ENCODE measurements at places on chromosomes 1 and 21.

GRCh38 chr1:221839782-221840395 is 98.0 kb upstream of the DUSP10 start:
- peak; percentile 41 for DNase-seq

GRCh38 chr1:231171623-231172197 is 9.9 kb downstream of the TRIM67 start:
- no peak for DNase-seq

GRCh38 chr1:163561580-163562295 is 240.0 kb downstream of the NUF2 start:
- DNase-seq: no peak

- no peak for DNase-seq
Observed at GRCh38 chr1:81922955-81923354, 122.2 kb downstream of the ADGRL2 start.

- no peak for DNase-seq
Observed at GRCh38 chr1:219773775-219774174, 154.6 kb downstream of the SLC30A10 start.

GRCh38 chr1:10612436-10613160 is 137.8 kb downstream of the PEX14 start:
- DNase-seq: no peak

DNA sequence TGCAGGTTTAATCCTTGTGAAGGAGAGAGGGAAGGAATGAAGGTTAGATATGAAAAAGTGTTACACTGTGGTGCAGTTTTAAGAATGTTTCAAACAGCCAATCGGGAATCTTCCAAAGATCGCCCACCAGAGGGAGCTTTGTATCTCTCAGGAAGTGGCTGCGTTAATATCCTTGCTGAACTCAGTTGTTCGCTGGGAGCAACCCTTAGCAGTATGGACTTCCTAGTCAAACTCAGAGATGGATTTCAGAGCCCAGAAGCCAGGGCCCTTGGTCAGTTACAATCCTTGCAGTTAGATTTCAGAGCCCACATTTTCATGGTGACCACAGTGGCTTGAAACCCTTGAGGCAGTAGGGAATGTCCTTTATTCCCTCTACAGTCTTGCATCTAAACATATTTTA is 136.2 kb downstream of the NTNG1 start:
- no peak for DNase-seq

DNA sequence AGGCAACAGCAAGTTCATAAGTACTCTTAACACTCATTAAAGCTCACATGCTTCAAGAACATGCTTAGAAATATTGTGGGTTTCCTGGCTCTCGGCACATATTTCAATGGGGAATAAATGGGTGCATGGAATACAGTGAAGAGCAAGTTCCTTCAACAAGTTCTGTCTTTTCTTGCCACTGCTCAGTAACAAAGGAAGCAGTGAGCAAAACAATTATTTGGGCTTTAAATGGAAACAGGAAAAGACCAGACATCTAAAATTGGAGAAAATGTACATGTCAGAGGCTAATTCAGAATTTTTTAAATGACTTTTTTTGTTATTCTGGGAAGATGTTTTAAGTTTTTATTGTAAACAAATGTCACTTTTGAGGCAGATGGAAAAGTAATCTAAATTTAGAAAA is 478.7 kb downstream of the SETD4 start:
- DNase-seq: no peak

DNA sequence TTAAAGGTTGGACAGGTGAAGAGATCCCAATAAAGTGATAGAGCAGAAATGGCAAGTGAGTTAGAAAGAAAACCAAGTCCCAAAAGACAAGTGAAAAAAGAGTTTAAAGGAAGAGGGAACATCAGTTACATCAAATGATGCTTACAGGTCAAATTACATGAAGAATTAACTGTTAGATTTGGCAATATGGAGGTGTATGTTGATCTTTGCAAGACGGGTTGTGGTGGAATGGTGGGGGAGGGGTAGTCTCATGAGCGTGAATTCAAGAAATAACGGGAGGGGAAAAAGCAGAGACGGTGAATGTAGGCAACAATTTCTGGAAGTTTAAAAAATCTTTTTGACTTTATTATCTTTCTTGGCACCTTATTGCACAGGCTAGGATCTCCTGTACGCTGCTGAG is 76.6 kb downstream of the NTPCR start:
- no peak for DNase-seq

- DNase-seq: no peak
Observed at GRCh38 chr1:57403201-57403600, 20.7 kb downstream of the DAB1 start.

- no peak for DNase-seq
Observed at GRCh38 chr1:234303231-234303630, 70.0 kb upstream of the COA6 start.

DNA sequence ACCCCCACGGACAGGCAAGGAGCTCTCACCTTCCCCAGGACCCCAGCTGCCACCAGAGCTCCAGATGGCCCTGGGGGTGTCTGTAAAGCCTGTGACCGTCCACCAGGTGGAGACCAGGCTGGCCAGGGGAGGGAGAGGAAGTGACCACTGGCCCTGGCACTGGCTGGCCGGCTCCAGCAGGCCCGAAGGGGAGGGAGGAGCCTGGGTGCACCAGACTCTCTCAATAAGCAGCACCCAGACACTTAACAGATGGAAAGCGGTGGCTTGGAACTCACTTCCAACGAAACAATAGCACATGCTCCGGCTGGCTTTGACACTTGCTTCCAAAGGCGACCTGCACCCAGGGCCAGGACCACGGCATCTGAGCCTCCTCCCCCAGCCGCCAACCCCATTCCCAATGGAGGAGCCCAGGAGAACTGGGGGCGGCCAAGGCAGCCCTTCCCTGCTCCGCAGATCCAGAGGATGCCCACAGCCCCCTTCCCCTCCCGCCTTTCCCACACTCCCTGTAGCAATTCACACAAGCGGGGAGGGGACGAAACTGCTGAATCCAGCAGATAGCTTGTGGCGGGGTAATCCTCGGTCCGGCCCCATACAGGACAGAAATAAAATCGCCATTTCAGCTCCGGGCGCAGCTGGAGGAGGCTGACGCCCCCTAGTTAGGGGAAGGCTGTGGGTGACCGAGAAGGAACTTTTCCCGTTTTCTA is 742 bp upstream of the PDE9A start:
- no peak for DNase-seq

DNA sequence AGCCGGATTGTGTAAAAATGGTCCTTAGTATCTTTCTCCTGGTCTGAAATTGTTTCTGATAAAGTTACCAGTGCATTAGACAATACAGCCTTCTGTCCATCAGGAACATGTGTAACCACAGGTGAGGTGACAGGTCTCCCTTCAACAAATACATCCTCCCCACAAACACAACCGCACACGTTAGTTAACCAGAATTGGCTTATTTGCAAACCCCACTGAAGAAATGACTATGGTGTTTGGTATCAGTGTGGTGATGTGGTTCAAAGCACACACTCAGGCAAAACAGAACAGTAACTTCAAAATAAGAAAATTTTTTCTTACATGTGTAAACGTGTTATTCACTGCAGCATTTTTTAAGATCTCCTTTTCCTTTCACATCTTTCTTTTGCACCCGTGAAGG is 517.2 kb upstream of the NR5A2 start:
- DNase-seq: no peak

GRCh38 chr1:52059321-52059720 is 3.2 kb downstream of the BTF3L4 start:
- no peak for DNase-seq

DNA sequence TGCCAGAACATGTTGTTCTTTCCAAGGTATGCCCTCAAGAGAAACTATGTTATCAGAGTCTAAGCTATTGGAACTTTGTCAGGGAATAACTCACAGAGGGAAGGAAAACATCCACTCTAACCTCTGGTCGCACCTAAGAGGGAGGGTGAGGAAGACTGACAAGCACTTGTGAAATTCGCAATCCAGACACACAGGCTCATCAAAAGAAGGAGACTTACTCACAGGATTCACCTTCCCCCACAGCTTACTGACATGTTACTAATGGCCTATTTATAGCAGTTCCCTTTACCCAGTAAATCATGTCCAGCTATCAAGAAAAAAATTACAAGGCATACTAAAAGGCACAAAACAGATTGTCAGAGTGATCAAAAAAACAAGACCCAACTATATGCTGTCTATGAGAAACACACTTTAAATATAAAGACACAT is 36.9 kb downstream of the WDR64 start:
- no peak for DNase-seq

DNA sequence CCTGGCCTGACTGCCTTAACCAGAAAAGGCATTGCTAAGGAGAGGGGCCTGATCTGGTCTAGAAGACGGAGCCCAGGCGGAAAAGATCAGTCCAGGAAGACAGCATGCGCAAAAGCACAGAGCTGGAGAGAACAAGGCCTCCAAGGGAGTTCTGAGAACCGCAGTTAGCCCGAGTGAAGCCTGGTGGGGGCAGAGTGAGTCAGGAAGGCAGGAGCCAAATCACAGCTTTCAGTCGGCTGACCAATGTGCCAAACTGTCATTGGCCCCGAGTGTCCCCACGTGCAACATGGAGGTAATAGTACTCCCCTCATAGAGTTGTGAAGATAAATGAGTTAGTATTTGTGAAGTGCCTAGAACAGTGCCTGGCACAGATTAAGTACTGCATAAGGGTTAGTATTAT is 1.2 kb upstream of the TSPAN2 start:
- DNase-seq: no peak

- peak; percentile 39 for DNase-seq
Observed at GRCh38 chr1:41898191-41898713, 20.5 kb downstream of the HIVEP3 start.

DNA sequence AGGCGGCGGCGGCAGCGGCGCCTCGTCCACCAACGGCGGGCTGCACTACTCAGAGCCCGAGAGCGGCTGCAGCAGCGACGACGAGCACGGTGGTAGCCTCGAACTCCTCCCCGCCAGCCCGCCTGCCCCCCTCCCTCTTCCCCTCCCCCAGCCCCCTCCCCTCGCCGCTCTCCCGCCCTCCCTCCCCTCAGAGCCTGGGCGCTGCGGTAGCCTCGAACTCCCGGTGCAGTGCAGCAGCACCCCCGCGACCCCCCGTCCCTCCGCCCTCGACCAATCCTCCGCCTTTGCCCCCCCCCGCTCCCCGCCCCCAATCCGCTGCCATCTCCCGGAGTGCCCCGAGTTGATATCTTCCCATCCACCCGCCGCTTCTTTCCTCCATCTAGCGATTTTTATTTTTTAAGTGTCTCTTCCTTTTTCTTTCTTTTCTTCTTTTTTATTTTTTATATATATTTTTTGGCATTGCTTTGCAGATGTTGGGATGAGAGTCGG is 516 bp downstream of the RCOR3 start:
- DNase-seq: no peak

Data from stimulated activated CD4-positive, alpha-beta T cell treated with anti-CD3 and anti-CD28 coated beads, TNF-alpha, amount 100 ng/mL, for 1 hour (primary cell).